Central memory CD4-positive, alpha-beta T cell (primary cell): ENCODE measurements at places on chromosomes 4 and X.
A peak's percentile ranks its signal among the peaks of the same experiment; 100 is the strongest.

DNA sequence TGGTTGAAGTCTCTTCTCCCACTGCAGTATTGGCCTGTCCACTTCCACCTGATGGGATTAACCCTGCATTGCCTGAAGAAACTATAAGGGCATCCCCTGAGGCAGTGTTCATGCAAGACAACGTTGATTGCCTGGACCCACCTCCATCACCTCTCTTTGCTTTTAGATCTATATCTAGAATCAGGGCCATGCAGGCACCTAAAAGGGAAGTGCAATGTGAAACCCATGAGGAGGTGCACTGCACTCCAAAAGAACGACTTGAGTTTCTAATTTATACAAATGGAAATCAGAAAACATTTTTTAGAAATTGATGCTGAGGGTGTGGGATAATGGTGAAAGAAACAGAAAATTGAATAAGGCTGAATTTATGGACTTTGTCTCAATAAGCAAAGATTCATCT is 694.4 kb downstream of the TRAM1L1 start:
- no peak for DNase-seq

DNA sequence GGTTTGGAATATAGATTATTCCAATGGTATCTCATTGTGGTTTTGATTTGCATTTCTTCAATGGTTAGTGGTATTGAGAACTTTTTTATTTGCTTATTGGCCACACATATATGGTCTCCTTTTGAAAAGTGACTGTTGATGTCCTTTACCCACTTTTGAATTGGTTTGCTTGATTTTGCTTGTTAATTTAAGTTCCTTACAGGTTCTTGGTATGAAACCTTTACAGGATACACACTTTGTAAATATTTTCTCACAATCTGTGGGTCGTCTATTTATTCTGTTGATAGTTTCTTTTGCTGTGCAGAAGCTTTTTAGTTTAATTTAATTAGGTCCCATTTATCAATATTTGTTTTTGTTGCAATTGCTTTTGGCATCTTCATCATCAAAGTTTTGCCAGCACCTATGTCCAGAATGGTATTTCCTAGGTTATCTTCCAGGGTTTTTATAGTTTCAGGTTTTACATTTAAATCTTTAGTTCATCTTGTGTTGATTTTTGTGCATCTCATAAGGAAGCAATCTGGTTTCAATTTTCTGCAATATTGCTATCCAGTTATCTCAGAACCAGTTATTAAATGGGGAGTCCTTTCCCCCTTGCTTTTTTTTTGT is 475.7 kb upstream of the PABPC4L start:
- no peak for DNase-seq

GRCh38 chr4:183503497-183504063 is 1.3 kb upstream of the ING2 start:
- DNase-seq, result no peak

DNA sequence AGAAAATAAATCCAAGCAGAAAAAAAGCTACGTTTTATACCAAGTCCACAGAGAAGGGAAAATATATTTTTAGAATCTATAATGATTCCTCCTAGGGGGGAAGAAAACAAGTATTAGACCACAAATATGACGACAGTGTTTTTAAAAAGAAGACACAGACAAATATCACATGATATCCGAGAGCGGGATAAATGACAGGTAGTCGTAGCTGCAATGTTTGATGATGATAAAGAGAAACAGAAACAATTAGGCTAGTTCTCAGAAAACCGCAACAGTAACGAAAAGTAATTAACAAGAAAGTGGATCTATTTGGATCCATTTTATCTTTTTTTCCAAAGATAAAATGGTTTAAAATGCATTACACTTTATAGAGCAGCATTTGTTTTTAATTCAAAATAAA is 918 bp downstream of the HAUS3 start:
- peak; percentile 72 for DNase-seq

GRCh38 chr4:122716825-122717448 is 15.6 kb upstream of the BBS12 start:
- peak; percentile 59 for DNase-seq

- DNase-seq, result no peak
Measured at GRCh38 chrX:34849371-34849770, 93.2 kb upstream of the FAM47B start.

DNA sequence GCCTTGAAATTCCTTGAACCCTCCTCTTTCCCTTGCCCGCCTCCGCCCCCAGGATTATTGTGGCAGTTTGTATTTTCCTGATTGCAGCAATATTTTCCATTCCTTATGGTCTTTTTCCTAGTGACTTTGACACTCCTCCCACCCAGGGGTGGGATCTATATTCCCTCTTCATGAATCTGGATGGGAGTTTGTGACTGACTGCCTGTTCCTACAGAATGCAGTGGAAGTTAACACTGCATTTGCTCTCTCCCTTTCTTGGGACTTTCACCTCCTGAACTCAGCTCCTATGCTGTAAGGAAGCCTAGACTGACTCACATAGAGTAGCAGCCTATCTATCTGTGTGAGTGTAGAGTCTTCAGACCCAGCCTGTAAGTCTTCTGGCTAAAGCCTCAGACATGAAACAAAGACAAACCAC is 2.2 kb downstream of the FUNDC2 start:
- no peak for DNase-seq

- DNase-seq, result no peak
Measured at GRCh38 chr4:149293046-149293649, 522.5 kb downstream of the IQCM start.

- DNase-seq, result no peak
Measured at GRCh38 chrX:39402158-39402557, 600.9 kb downstream of the MID1IP1 start.

DNA sequence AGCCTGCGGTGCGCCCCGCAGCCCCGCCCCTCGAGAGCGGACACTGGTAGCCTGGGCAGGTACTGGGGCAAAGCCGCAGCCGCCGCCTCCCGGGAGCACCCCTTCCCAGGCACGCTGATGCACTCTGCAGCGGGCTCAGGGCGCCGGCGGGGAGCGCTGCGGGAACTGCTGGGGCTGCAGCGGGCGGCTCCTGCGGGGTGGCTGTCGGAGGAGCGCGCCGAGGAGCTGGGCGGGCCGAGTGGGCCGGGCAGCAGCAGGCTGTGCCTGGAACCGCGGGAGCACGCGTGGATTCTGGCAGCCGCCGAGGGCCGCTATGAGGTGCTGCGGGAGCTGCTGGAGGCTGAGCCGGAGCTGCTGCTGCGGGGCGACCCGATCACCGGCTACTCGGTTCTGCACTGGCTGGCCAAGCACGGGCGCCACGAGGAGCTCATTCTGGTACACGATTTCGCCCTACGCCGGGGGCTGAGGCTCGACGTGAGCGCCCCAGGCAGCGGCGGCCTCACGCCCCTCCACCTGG is 401 bp downstream of the SOWAHD start:
- DNase-seq, result peak; percentile 21

DNA sequence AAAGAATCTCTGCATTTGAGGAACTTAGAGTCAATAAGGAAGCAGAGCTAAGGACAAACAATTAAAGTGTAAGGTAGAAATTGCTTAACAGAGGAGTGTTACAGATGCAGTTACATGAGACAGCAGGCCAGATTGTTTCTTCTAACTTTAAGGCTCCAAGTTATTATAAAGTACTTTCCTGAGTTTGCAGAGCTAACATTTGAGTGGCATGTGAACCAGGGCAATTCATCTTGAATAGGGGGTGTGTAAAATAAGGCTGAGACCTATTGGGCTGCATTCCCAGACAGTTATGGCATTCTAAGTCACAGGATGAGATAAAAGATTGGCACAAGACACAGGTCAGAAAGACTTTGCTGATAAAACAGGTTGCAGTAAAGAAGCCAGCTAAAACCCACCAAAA is 7.6 kb upstream of the LNX1 start:
- no peak for DNase-seq
